Left ventricle myocardium superior (tissue), 1 donor: ENCODE measurements at places on chromosomes 5 and 9. TPM values are rescaled to one million over a fixed set of nuclear protein-coding genes. Genes with fewer than 3 reads are reported as not detected.

The MAMDC4 gene
- 12.9 TPM for total RNA-seq

The SLC22A4 gene
- 1.6 TPM for total RNA-seq

The PGM5 gene
- 150 TPM for total RNA-seq

The FEM1C gene
- total RNA-seq: 43.1 TPM

The PPP3R2 gene
- not detected for total RNA-seq

The CBY3 gene
- not detected for total RNA-seq

The RNF183 gene
- total RNA-seq: not detected

The PPP6C gene
- 35.9 TPM for total RNA-seq

The C9orf40 gene
- 2.3 TPM for total RNA-seq

The NCBP1 gene
- total RNA-seq: 21.4 TPM

The AGXT2 gene
- total RNA-seq: not detected

The GFI1B gene
- 0.25 TPM for total RNA-seq

The PTPDC1 gene
- total RNA-seq: 8.3 TPM

The SLC6A7 gene
- total RNA-seq: not detected

The PTGES gene
- total RNA-seq: 2.4 TPM

The FCN1 gene
- total RNA-seq: 5.7 TPM
